ENCODE measurements at places on chromosomes 5 and 9.

GRCh38 chr9:95552814-95553546 lies 36.2 kb upstream of the PTCH1 start:
- DNase-seq: no peak

DNA sequence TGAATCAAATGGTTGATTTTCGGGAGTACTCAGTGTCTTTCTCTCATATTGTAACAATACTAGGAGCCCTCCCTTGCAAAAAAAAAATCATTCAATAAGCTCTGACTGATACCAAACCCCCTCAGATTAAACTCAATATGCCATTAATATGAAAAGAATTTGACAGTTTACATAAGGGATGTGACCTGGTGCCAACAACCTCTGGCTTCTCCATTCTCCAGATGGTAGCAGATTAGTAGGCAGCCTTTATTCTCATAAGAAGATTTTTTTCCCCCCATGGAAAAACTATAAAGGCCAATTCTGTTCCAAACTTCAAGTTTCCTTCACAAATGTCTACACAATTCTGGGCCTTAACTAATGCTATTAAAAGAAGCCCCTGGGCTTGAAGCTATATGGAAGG lies 96.5 kb downstream of the EFNA5 start:
- DNase-seq: no peak

DNA sequence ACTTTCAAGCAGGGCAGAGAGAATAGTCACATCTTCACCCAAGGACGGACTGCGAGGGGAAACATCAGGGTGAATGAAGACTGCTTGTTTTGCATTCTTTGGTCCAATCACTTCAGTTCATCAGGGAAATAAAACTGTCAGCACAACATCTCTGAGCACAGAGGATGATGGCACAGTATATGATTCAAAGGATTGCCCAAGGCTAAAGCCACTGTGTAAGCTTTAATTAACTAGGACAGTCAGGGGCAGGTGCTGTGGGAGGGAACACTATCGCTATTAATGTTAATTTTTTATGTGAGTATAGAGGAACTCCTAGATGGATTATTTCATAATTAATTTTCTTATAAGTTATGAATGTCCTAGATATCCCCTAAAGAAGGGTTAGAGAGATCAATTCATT lies 112.1 kb downstream of the BASP1 start:
- no peak for DNase-seq

DNA sequence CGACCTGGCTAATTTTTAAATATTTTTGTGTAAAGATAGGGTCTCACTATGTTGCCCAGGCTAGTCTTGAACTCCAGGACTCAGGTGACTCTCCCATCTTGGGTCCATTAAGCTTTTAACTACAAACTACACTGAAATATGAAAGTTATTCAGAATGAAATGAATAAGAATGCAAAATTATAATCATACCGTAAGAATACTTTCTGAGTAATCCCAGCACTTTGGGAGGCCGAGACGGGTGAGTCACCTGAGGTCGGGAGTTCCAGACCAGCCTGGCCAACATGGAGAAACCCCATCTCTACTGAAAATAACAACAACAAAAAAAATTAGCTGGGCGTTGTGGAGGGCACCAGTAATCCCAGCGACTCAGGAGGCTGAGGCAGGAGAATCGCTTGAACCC lies 1.1 kb upstream of the ORM1 start:
- DNase-seq: peak; percentile 63

GRCh38 chr9:109771087-109771486 lies 8.9 kb upstream of the PALM2AKAP2 start:
- no peak for DNase-seq

DNA sequence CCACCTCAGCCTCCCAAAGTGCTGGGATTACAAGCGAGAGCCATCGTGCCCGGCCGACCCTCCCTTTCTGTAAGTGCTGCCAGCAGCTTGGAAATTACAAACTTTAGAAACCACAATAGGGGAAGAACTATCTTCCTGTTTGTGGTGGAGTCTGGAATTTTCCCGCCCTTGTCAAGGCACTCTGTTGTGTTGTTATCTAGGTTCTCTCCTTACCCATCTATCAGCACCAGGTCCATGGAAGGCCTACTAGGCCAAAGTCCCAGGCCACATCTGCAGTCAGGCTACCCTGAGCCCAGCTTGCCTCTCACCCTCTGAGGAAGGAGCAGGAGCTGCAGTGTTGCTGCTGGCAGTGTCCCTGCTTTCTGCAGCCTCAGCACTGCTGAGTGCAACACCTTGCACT lies 214.9 kb downstream of the MCTP1 start:
- DNase-seq: no peak

- DNase-seq: peak; percentile 23
These were observed 219.7 kb upstream of the TUT7 start for GRCh38 chr9:86573886-86574285.

DNA sequence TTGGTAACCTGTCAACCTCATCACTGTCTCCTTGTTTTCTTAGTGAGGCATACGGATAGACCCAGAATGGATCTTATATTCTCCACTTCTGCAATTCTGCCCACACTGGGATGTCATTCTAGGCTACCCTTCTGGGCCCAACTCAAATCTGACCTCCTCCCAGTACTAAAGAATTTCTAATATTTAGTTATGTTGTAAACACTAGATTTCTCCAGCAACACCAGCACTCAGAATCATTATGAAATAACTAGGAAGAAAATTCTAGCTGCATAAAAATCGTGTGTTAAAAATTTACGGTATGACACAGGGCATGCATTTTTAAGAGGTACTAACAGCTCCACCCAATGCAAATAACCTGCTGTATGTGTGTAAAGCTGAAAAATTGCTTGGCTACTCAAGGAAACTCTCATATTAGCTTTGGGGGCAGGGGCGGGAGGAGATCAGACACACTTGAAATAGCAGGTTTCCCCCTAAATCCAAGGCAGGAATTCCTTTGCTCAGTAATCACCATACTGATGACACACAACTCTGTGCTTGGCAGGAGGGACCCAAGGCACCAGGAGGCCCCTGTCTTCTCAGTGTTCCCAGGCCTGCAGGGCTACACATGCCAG lies 27.3 kb downstream of the MACROH2A1 start:
- no peak for DNase-seq

DNA sequence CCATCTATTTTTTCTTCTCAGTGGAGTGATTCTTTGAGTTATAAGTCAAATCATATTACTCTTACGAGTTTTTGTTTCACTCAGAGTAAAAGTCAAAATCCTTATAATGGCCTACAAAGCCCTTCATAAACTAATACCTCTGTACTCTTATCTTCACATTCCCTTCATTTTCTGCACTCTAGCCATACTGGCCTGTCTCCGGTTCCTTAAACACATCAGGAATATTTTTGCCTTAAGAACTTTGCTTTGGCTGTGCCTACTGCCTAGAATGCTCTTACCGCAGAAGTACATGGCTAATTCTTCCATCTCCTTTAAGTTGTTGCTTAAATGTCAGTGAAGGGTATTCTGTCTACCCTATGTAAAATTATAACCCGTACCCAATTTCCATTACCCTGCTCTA lies 132.9 kb upstream of the GRHPR start:
- DNase-seq: no peak

GRCh38 chr5:84374568-84374967 lies 10.1 kb downstream of the EDIL3 start:
- no peak for DNase-seq

DNA sequence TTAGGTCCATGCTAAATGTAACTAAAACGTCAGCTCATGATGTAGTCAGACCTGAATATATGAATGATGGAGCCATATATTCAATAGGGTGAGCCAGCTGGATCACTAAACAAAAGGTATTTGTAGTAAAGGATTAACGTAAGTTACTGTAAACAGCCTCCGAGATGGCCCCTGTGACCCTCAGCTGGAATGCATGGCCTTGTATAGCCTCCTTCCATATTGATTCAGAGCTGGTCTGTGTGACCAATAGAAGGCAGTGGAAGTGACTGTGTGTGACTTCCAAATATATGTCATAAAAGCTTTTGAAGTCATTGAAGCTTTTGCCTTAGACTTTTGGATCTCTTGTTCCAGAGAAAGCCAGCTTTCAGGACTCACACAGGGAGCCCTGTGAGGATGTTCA lies 154.4 kb upstream of the CHD1 start:
- no peak for DNase-seq

DNA sequence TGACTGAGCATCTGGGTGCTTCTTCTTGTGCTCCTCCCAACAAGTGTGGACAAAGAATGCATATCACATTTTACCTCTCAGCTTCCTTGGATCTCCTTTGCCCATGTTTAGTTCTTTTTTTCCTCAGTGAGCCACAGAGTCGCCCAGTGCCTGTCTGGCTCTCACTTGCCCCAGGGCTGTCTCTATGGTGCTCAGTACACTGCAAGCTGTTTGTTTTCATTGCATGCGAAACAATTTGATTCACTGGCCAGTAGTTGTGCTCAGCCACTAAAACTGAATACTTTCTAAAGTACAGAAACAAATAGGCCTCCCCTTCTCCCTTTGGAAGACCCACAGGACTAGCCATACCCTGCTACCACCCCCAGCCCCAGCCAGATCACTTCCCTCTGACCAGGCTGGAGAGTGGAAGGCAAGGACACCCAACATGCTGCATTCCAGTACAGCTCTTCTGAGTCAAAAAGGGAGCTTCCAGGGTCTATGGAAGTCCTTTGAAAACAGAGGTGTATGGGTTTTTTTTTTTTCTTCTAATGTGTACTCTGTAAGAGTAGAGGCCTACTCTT lies 3.8 kb downstream of the LHFPL2 start:
- no peak for DNase-seq

DNA sequence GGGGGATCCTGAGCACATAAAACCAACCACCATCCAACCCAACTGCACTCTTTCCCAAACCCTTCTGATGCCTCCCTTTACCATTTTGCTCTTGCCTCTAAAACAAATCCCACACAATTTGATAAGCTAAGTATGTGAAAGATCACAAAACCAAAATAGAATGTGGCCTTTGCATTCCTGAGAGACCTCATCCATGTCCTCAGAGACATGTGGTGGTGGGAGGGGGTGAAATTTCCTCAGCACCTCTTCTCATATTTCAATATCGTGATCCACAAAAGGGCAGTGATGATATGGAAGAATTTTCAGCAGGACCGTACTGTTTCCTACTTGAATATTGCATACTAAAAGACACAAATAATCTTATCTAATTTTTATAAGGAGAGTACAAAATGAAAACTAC lies 423.3 kb downstream of the TLE1 start:
- no peak for DNase-seq

DNA sequence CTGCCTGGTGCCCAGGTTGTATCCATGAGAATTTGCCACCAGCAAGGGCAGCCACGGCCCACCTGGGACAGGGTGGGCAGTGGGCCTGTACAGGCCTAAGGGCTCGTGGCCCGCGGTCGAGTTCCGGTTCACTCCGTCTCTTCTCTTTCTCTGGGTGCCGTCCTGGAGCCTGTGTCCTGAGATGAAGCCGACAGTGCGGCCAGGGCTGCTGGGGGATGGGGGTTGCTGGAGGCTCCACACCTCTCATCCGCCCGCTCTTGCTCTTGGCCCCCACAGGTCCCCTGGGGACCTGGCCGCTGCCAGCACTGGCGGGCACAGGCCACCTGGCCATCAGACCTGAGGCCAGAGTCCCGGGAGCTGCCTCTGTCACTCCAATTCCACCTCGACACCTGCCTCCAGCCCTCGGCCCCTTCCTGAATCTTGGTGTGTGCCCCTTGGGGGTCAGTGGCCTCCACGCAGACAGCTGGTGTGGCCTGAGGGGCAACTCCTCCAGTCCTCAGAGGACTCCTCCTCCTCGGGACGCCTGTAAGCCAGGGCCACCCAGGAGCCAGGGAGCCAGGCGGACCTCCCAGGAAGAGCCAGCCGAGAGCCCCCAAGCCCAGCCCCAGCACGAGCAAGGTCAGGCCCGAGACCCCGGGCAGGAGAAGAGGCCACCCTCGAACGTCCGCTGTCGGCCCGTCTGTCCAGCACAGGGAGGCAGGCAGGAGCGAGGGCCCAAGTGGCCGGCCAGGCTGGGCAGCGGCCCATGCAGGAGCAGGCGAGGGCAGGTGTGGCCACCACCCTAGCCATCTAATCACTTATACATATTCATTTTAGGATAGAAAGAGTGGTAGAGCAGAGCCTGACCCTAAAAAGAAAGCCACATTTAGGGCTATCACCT lies 5.2 kb downstream of the LRRC26 start:
- DNase-seq: no peak

DNA sequence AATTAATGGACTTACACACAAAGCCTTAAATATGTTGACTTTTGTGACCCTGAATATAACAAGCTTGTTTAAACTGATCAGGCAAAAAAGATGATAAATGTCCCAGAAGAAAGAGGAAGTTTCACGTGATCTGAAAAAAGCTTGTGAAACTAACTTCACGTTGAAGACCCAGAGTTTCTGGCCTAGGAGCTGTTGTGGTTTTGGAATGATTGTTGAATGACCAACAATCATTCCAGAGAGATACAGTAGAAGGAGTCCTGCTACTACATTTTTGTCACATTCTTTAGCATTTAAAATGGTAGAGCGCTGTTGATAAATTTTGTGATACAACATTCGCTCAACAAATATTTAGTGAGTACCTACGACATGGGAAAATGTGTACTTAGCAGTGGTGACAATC lies 143.1 kb upstream of the FBN2 start:
- no peak for DNase-seq

DNA sequence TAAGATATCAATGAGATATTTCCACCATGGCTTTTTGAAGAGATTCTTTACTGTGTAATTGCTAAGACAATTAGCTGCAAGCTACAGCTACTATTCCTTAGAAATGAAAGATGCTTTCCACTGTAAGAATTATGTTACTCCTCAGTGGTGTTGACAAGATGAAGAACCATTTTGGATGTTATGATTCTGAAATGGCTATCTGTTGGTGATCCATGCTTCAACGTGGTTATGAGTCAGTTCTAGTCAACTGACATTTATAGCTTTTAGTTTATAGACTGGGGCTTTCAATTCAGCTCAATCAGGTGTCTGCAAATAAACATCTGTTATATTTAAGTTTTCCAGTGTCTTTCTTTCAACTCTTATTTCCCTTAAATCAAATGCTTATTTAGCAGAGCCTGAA lies 93.7 kb downstream of the SGCD start:
- DNase-seq: no peak

DNA sequence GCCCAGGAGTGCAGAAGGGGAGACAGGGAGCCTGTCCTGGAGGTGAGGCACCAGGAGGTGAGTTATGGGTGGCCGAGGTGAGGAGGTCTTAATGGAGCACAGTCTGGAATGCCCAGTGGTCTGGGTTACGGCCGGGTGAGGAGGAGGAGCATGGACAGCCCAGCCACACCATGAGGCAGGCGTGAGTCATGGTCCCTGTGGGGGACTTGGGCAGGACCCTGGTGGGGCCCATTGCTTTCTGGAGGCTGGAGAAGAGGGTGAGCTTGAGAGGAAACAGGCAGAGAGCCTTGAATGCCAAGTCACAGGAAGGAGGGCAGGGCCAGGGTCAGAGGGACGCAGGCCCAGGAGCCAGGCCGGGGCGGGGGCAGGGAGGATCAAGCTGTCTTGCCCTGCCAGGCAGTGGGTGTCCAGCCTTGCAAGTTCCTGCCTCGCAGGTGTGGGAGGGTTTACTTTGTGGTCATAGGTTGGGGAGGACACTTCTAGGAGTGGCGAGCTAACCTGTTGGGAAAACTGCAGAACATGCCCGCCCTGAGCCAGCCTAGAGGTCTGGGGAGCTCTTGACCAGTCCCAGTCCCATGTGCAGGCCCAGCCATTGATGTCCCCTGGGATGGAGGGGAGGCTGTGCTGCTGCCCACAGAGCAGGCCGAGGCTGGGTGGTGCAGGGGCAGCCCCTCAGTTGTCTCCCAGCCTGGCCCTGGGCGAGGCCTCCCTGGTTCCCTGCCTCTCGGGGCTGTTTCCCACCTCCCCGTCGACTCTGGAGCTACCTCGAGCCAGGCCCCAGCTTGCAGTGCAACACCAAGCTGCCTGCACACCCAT lies 2.8 kb downstream of the CACNA1B start:
- no peak for DNase-seq

All from RKO (cell line).